ENCODE measurements at places on chromosomes 7 and 10.

DNA sequence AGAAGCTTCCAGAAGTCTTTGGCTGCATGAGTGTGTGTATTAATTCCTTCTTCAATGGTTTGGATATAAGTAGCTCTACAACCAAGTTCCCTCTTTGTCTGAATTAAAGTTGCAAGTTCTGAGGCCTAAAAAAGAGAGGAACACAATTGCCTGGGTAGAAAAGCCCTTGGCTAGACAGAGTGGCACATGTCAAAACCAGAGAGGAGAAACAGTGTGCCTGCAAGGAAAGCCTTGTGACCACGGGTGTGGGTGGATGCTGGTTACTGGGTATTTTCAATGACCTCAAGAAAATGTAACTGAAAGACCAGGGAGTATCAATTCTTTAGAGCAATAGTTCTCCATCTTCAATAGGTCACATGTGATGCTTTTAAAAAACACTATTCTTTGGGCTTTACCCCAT is 148.3 kb downstream of the SVIL start:
- no peak for DNase-seq

- no peak for DNase-seq
Measured at GRCh38 chr10:129210876-129211275, 256.2 kb upstream of the MGMT start.

GRCh38 chr7:84372155-84372621 is 177.6 kb upstream of the SEMA3A start:
- DNase-seq = no peak

DNA sequence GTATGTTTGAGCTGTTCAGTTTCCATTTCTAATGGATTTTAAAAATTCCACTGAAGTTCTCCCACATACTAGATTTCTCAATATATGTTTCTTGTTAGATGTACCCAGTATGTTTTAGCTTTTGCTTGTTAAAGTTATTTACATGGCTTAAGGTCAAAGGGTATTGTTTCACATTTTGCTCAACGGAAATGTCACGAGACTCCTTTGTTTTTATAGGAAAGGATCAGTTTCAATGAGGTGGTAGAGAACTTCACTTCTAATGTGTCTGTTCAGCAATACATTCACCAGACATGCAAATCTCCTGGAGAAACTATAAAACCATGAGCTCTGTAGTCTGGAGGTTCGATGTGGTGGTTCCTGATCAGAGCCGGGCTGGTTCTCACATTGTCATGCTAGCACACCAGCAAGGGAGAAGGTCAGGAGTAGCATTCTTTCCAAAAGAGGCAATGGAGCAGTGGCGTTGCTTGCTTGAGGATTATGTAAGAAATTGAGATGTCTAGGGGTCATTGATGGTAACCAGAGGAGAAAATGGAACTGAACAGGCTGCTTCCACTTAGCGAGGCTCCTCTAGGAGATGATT is 114.0 kb downstream of the RAB18 start:
- DNase-seq = peak; percentile 58

- no peak for DNase-seq
Measured at GRCh38 chr7:87885018-87885417, 8.7 kb downstream of the DBF4 start.

DNA sequence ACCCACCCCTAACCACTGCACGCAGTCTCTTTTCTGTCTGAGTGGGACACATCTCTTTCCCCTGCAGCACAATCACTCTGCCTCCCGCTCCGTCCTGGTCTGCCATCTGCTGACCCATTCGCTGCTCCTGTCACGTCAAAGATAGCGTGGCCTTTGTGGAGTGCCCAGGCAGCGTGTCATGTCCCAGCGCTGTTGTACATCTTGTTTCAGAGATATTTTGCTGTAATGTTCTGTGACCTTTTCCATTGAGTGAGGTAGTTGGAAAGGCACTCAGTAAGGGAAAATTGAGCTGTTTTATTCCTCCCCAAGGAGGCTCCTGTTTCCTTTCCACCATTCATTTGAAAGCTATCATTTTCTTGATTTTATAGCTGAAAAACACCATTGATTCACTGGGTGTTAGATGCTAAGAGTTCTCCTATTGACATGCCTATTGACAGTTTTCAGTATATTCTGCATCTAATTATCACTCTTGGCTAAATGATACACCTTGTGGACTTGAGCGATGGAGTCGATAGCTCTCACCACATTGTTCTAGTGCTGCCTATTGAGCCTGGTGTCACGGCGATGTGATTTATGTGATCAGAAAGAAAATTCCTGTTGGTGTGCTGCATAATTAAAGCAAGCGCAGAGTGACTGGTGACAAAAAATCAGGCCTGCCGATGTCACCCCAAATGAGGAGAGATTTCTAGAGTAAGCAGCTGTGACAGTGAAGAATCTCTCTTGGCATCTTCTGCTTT is 372.6 kb downstream of the LRMDA start:
- DNase-seq = no peak

DNA sequence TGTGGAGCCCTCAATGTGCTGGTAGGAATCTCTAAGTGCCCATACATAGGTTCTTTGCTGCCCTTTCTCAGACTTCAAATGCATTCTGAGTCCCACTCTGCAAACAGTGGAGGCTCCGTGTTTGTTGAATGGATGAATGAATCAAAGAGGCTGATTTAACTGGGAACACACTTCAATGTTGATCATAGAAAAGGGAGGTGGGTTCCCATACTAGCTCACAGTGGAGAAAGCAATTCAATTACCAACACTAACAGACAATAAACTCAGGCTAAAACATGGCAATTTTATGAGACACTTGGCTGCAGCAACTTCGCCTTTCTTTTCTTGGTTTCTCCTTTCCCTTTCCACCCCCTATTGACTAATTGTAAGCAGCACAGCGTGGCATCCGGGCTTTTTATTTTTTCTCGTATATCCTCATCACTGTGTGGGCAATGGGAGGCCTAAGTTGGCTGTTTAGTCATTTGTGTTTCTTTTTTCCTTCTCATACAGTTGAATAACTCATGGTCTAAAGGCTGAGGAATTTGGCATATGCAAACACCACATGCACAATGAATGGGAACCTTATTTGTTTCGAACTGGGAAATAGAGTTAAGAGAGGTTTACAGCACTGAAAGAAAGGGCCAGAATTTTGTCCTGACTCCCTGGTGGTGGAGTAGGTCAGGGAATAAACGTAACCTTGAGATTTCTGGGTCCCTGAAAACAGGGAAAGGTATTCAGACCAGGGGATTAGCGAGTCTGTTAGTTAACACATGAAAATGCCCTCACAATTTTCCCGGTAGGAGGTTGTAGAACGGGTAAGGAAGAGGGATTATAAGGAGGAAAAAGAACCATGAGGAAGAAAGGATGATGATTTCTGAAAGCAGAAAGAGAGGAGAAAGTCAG is 858.5 kb downstream of the KCNMA1 start:
- DNase-seq = no peak

DNA sequence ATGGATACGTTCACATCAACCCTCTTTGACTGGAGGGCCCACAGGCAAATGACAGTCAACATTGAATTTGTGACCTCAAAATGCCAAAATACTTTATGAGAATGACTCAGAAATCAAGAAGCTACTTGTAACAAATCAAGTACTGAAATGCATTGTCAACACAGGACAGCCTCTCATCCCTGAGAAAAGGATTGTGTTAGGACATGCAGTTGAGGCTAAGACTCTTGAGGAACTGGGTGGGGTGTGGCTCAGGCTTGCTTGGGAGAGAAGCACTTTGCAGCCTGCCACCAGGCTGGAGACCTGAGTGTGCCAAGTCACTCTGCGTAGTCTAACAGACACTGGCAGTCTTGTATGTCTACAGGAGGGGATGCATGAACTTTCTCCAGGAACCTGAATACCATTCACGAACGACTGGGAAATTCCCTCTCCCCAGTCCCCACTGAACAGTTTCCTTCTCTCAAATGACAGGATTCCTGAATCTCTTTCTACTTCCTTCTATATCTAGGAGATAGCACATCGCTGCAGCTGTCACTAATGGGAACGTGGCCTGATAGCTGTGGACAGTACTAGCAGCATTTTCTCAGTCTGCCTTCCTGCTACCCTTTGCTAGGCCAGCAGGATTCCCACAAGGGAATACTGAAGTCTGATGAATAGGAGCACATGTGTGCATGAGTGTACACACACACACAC is 3.3 kb upstream of the SMO start:
- no peak for DNase-seq

DNA sequence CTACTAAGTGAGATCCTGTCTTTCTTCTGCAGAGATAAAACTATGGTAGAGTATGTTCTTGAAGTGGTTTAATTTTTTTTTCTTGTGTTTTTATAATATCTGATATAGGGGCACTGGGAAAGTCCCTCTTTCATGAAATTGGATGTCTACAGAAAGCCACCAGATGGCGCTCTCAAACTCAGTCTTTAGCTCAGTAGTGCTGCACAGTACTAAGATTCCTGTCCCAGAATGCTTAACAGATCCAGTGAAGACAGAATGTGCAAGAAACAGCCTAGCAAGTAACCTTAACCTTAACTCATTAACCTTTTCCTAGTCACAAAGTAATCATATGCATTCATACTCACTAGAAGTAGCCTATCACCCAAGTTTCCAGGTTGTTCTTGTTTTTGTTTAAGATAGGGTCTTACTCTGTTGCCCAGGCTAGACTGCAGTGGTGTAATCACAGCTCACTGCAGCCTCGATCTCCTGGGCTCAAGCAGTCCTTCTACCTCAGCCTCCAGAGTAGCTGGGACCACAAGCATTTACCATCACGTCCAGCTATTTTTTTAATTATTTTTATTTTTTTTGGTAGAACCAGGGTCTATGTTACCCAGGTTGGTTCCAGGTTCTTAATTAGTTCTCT is 56.7 kb downstream of the IDE start:
- peak; percentile 44 for DNase-seq

GRCh38 chr7:99244939-99245338 is 27.7 kb upstream of the MYH16 start:
- no peak for DNase-seq

DNA sequence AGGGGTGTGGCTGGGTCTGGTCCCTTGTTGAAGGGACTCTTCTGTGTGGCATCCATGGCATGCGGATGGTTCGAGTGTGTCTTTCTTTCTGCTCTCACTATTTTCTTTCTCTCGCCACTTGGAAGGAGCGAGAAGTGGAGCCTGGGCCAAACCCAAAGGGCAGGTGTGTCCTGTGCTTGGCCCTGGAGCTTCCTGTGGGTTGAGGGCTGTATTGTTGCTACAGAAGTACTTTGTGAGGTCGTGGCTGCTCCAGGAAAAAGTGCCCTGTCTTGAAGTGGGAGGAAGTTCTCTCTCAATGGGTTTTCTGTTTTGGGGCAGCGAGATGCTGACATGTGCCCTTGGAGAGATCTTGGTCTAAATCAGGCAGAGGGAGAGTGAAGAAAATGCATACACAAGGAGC is 72.0 kb downstream of the DOCK1 start:
- no peak for DNase-seq

GRCh38 chr7:83455612-83456011 is 193.3 kb downstream of the SEMA3E start:
- DNase-seq = no peak

DNA sequence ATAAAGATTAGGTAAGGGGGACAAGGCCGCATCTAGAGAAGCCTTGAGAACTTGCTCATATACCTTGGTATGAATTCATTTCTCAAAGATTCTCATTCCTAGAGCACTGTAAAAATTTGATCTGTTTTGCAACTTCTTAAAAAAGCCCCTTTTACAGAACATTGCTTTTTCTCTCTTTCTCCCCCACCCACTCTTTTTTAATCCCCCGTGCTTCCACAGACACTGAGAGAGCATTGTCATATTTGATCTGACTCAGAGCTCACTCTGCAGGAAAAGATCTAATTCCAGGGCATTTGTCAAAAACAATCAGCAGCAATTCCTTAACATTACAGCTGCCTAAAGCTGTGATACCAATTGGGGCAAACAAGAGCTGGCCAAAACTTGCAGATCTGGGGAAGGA is 92.0 kb downstream of the ARHGAP22 start:
- no peak for DNase-seq

DNA sequence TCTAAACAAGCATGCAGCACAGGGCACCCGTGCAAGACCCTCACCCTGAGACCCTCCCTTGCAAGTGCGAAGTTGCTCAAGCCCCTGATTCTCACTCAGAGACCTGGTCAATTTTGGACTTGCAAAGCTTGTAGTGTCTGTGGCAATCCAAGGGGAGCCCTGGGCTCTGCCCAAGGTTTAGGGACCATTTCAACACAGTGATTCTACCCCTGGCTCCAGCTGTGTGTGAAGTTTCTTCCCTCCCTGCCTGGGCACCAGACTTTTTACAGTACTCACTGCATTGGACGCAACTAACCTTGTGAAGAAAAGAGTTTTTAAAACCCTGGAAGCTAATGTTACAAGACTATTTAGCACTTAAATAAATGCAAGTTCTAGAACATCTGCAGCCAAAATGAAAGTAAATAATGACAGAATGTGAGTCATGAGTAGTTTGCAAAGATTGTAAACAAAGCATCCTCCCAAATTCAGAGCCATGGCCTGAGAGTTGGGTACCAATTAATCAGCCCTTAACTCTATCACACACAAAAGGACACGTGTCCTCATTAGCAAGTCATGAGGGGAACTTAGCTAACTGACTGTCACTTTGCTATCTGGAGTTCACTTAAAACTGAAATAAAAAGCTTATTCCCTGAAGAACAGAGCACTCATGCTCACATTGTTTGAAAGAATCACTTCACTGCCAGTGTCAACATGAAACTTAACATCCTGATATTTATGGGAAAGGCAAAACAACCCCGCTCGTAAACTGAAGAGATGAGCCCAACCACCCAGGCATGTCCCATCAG is 48.1 kb downstream of the RGS10 start:
- peak; percentile 49 for DNase-seq

DNA sequence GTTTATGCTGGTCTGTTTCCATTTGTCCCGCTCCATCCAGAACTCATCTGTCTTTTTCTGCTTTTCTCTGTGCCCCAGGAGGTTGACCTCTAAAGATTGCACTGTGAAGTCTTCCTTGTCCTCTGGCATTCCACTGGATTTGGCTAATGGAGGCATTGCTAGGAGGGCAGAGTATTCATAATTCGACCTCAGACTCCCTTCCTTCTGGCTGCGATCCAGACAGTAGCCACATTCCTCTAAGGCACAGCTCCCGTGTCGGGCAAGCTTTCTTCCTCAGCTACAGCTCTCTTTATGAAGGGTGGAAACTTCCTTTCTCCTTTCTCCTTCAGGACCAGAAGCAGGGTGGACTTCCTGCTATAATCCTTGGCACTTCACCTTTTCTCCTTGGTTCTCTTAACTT is 175.9 kb downstream of the BAMBI start:
- DNase-seq = peak; percentile 53

DNA sequence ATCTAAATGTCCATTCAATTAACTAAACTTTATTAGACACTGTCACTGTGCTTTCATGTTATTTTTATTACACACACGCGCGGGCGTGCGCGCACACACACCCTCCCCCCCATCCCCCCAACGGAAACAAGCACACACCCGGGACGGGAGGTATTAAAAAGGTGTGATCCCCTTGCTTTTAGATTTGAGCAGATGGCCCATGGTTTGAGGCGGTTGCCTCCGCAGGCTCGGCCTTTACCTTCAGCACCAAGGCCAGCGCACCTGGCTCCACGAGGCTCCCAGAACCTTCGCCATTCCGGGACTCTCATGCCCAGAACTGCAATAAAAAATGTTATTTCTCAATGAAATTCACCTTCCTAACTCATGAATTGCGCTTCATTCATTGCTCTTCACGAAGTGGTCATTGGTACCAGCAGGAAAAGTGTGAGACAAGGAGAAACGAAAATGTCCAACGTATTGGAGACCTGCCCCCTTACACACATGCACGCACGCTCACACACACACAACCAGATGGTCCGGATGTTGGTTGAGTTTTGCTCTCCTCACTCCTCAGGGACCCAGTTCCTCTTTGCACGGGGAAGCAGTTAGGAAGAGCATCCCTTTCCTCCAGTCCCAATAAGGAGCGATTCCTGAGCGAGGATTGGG is 20.8 kb upstream of the PTF1A start:
- peak; percentile 82 for DNase-seq
